ENCODE measurements at places on chromosomes 7 and 10.

GRCh38 chr7:101527844-101528667 is 101.0 kb downstream of the MYL10 start:
- peak; percentile 34 for DNase-seq

GRCh38 chr7:135966341-135967043 is 10.7 kb downstream of the MTPN start:
- peak; percentile 7 for DNase-seq

DNA sequence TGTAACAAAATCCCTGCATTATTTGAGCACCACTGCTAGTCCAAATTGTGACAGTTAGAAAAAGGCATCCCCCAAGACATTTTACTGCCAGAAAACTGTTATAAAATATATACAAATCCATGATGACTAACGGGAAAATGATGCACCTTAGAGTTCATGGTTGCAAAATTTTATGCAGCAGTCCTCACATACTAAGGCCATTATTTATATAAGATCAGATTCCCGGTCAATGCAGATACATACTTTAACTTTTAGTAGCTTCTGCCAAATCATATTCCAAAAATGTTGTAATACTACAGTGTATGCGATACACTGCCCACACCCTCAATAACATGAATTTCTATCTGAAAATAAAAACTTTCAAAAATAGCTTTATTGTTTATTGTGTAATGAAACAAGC is 239.9 kb upstream of the ZNF32 start:
- DNase-seq, result no peak

- no peak for DNase-seq
These were observed 142.8 kb downstream of the LSM5 start for GRCh38 chr7:32347244-32347828.

DNA sequence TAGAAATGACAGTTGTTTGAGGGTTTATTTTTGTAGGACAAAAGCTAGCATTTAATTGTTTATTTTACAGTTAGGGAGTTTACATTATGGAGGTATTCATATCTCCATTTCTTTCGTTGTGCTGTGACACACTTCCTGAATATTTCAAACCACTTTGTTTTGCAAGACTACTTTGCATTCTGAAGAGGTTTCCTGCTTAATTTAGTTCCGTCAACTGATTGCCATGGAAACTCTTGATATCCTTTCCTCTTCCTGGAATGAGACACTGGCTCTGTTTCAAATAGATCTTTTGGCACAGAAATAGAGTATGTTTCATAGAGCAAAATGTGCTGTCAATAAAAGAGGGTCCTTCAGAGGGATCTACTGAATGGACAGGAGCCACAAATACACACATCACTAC is 159.5 kb upstream of the AGR3 start:
- no peak for DNase-seq

- no peak for DNase-seq
These were observed 87.0 kb upstream of the GLCCI1 start for GRCh38 chr7:7881581-7881980.

- no peak for DNase-seq
These were observed 887.4 kb downstream of the REEP3 start for GRCh38 chr10:64408391-64409183.

- DNase-seq, result no peak
These were observed 27.5 kb downstream of the DPCD start for GRCh38 chr10:101615525-101616116.

- peak; percentile 43 for DNase-seq
These were observed 401.9 kb downstream of the TNS3 start for GRCh38 chr7:47179812-47180515.

GRCh38 chr7:159271781-159272180 is 127.1 kb upstream of the VIPR2 start:
- DNase-seq, result no peak

DNA sequence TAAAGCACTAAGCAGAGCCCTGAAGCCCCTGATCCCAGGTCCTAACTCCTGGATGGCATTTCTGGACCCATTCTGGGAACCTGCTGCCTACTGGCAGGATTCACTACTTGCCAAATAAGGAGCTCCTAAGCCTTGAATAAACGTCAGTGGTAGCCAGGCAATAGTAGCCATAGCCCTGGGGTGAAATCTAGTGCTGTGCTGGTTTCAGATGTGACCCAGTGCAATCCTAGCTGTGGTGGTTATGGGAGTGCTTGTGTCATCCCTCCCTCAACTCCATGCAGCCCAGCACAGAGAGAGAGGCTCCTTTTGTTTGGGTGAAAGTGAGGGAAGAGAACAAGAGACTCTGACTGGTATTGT is 43.7 kb downstream of the PCLO start:
- no peak for DNase-seq

GRCh38 chr7:10643545-10643944 is 330.1 kb upstream of the PHF14 start:
- DNase-seq, result no peak

GRCh38 chr7:26704786-26705185 is 159.6 kb downstream of the SKAP2 start:
- DNase-seq, result no peak

GRCh38 chr10:109892117-109892516 is 31.2 kb downstream of the XPNPEP1 start:
- DNase-seq, result no peak

GRCh38 chr7:35495844-35496243 is 199.1 kb downstream of the HERPUD2 start:
- no peak for DNase-seq
